ENCODE measurements at places on chromosomes 11 and 22.

- no peak for DNase-seq
Measured at GRCh38 chr22:47129902-47130635, 367.6 kb downstream of the TBC1D22A start.

DNA sequence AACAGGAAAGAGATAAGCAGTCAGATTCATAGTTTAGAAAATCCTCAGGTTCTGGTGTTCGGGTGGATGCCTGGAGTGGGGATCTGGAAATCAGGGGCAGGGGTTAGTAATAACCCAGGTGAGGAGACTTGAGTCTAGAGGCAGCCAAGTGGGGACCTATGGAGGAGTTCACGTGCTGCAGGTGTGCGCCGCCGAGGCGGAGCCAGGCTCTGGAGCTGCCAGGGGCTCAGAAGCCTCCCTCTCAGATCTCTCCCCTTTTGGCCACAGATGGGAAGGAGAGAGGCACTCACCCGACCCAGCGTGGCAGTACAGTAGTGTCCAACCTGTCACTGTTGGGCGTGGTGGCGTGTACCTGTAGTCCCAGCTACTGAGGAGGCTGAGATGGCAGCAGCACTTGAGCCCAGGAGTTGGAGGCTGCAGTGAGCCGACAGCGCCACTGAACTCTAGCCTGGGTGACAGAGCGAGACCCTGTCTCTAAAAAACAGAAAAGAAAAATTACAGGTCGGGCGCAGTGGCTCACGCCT, 27.5 kb downstream of the TXN2 start:
- no peak for DNase-seq

- DNase-seq, result no peak
Measured at GRCh38 chr11:117932947-117933346, 3.7 kb upstream of the TMPRSS13 start.

DNA sequence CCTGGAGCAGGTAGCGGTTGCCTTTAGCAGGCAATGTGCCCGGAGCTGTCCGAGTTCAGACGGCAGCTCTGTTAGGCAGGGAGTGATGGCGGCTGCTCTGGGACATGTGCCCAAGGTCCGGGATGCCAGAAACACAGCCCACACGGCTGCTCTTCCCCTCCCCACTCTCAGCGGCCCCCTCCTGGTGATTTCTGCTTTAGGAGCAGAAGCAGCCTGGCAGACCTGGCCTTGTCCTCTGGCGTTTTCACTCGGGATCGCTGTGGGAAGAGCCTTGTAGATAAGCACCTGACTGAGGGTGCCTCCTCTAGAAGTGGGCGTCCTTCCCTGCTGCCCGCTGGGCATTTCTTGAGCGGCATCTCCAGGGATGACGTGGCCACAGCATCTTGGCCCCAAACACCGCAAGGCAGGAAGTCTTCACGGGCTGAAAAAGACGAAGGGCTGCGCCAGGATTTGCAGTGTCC, 392.2 kb downstream of the TBC1D22A start:
- peak; percentile 83 for DNase-seq

DNA sequence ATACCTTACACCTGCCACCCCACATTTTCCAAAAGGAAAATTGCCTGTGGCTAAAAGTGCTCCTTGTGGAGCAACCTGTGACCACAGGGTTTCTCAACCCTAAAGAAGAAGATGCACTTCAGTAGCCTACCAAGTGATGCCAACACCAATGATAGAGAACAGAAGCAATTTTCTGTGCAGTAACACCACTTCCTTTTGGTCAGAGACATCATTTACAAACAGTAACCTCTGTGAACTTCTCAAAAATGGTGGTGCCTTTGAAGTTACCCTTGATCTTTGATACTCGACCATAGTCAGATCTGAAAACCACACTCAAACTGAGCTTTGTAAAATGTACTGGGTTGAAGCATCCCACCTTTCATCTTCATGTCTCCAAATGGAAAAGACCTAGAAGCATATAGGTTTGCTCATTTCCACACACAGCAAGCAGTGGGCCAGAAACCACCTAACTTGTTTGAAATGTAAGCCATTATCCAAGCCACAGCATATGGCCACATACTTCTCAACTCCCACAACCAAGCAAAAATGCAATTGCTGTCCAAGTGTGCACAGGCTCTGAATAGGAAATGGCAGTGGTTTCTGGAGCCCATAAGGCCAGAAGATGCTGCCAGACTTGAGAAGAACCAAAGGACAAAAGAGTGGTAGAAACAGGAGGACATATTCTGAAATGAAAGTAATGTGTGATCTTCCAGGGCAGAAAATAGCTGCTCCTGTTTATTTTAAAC, 24.3 kb downstream of the MPPED2 start:
- no peak for DNase-seq

GRCh38 chr11:47028195-47029093, 91.9 kb downstream of the CSTPP1 start:
- DNase-seq, result no peak

DNA sequence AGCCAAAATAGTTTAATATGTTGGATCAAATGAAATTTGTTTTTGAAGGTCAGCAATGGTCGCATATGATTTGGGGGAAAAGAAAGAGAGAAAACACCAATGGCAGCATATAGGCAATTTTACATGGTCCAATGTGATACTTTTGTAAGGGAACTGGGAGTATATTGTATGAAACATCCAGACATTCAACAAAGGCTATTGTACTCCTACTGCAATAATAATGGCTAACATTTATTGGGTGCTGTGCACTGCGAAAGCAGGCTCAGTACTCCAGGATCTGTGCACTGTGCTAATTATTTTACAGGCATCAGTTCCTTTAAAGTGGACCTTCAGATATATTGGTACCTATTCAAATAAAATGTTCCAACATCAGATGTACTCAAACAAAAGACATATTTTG, 5.9 kb upstream of the OR10V1 start:
- DNase-seq, result no peak

- DNase-seq, result peak; percentile 74
Measured at GRCh38 chr22:30754971-30755758, 60.5 kb downstream of the OSBP2 start.

GRCh38 chr11:102534261-102534872, 3.8 kb upstream of the MMP7 start:
- DNase-seq, result no peak

- DNase-seq, result no peak
Measured at GRCh38 chr11:2752923-2753322, 53.1 kb upstream of the KCNQ1OT1 start.

- no peak for DNase-seq
Measured at GRCh38 chr22:46703996-46704370, 34.1 kb downstream of the CERK start.

DNA sequence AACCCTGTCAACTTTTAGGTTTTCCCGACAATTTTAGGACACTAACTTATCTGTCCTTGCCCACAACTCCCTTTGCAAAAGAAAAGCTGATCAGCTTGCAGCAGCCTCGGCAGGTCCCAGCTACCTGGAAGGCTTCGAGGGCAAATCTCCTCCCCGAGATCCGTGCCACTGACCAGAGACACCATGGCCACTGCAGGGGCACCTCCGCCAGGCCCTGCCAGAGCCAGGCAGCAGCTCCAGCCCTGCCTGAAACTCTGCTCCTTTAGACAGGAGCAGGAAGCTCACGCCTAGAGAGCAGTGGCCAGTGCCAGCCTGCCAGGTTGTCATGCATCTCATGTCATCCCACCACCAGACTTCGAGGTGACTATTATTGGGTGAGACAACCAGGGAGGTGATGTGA, 21.1 kb downstream of the KCNJ4 start:
- DNase-seq, result no peak

GRCh38 chr22:29203488-29204454, 1.9 kb upstream of the EMID1 start:
- DNase-seq, result no peak

DNA sequence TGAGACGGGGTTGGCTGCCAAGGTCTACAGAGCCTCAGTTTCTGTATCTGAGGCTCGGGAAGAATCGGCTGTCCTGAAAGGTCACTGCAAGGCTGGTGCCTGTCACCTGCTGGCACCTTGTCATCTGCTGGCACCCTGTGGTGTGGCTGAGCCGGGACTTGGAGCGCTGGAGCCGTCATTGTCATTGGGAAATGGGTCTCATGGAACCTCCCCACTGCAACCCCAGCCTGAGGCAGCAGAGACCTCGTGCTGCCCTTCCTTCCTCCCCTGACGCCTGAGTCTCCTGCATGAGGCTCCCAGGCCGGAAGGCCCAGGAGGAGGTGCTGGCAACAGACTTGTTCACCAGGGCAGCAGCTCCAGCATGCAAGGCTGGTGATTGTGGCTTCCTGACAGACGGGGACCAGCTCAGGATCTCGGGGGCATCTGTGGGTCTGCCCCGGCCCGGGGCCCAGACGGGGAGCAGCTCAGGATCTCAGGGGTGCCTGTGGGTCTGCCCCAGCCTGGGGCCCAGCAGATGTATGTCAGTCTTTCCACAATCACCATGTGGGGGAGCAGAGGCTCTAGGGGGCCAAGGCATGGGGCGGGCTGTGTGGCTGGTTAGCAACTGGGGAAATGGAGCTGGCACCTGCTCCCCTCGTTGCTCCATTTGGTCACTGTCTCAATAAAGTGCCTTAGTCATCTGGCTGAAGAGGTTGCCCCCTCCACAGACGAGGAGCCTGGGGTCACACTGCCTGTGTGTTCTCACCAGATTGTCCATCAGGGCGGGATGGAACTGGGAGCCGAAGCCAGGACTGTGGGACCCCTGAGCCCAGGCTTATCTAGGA, 668.7 kb downstream of the BRD1 start:
- DNase-seq, result no peak

GRCh38 chr11:95301474-95301873, 70.5 kb upstream of the SESN3 start:
- no peak for DNase-seq

DNA sequence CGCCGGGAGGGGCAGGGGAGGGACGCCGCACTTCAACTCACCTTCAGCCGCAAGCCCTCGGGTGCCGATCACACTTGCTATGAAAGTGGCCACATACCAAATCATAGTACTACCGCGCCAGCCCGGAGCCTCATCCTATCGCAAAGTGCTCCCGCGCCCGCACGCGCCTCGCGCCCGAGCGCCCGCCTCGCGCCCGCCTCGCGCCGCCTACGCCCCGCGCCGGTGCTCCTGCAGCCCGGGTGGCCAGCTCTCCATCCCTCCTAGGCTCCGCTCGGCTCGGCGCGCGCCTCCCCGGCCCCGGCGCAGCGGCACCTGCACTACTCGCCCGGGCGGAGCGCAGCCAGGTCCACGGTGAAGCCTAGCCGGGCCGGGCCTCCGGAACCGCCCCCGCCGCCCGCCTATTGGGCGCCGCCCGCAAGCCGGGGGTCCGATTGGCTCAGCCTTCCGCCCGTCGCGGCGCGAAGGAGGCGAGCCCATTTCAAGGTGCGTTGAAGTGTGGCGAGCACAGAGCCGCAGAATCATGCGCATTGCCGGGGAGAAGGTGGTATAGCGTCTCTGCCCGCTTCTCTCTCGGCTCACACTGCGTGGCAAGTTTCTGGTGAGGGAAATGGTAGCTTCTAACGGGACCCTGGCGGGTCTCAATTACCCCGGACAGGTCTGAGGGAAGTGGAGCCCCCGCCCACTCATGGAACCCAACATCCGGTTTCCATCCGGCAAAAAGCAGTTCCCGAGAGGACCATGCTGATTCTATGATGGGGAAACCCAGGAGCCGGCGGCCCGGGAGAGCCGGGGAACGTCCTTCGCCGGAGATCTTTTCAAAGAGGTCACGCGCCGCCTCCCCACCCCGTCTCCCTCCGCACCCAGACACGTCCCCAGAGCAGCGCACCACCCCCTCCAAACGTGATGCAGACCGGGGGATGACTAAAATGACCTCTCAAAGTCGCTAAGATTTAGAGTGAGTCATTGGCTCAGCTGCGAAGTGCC, at the start of gene IGSF9B:
Gene IGSF9B (minus strand): TSS at position 319 of the 984 bp plus-strand sequence. CDS start 214 bp downstream, at position 105.
- peak; percentile 70 for DNase-seq

DNA sequence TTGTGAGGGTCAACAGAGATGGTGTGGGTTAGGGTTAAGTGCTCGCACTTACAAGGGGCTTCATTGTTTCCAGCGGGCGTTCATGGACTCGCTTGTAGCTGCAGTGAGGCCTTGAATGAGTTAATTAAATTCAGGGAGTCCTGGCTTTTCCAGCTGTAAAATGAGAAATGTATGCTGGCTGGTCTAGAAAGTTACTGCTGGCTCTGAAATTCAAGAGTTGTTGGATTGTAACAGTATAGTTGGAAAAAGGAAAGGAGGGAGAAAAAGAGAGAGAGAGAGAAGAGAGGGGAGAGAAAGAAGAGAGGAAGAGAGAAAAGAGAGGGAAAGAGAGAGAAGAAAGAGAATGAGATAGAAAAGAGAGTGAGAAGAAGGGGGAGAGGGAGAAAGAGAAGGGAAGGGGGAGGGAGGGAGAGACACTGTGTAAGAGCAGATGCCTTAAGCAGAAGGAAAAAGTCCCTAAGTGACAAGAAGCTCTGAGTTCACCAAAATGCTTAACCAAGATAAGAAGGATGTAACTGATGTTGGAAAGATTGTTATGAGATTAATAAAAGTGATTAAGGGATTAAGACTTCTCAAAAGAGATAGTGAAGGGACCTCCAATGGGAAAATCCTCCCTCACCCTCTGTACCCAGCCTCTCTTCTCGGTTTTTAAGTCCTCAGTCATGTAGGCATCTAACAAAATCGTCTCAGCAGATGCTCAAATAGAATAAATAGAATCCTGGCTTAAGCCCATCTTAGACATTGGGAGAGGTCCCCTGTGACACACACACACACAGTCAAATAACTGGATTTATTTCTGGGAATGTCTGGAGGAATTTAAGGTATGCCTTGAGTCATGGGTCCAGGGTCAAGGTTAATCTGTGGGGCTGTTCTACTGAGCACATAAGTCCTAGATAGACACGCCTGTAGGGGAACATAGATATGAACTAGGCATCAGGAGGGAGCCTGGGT, 477.9 kb downstream of the MIAT start:
- peak; percentile 92 for DNase-seq

GRCh38 chr11:96357794-96358193, 14.8 kb upstream of the MAML2 start:
- DNase-seq, result no peak

DNA sequence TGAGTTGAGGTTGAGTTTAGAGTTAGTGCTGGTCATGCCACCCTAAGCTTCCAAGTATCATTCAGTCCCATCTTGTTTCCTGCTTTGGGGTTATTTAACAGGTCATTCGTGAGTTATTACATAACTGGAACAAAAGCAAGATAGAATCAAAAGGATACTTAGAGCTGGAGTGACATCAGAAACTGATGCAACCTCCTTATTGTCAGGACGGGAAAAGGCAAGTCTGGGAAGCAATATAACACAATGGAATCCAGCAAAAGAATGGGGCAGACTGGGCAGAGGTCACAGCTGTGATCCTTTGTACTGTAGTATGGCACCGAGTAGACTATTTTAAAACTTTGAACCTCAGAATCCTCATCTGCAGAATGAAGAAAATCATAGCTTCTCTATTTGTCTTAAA, 4.4 kb upstream of the PRSS23 start:
- no peak for DNase-seq

- DNase-seq, result no peak
Measured at GRCh38 chr11:1541474-1542204, 30.4 kb downstream of the DUSP8 start.

DNA sequence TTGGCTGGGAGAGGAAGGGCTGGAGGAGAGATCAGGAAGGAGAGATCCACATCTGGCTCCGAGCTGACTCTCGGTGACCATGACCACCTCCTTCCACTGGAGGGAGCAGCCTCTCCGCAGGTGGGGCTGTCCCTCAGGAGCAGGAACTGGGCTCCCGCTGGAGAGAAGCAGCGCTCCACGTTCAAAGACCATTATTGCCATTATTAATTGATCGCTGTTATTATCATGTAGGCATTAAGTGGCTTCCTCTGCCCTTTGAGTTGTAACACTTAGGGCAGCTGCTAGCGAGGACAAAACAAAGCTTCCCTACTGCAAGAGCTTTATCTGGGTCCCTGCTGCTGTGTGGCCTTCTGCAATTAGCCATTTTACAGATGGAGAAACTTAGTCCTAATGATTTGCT, 251.9 kb downstream of the ST3GAL4 start:
- peak; percentile 59 for DNase-seq
